ENCODE measurements at places on chromosomes 5 and 9. TPM values are rescaled to one million over a fixed set of nuclear protein-coding genes. Genes with fewer than 3 reads are reported as not detected.

DNA sequence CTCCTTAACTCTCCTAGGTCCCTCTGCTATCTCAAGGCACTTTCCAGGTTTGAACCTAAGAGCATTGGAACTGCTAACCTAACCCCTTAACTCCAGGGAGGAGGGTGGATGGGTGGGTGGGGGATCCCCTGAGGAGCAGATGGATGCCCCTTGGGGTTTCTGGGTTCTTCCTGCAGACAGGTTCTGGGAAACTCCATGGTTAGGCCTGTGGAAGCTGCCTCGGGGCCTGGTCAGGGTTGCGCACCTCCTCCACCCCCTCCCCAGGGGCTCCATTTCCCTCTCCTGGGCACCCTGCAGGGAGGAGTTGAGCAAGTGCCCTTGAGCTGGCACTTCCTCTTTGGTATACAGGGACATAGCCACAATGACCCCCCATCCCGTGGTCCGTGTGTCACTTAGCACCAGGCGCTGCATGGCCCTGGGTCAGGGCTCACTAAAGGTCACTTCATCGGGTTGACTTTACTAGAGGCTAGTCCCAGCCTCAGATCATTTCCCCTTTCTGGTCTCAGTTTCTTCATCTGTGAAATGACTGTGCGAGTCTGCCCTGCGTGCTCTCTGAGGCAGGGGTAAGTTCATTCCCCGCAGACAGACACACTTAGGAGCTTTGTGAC is 16.0 kb downstream of the CXXC5 start:
- DNase-seq: no peak

DNA sequence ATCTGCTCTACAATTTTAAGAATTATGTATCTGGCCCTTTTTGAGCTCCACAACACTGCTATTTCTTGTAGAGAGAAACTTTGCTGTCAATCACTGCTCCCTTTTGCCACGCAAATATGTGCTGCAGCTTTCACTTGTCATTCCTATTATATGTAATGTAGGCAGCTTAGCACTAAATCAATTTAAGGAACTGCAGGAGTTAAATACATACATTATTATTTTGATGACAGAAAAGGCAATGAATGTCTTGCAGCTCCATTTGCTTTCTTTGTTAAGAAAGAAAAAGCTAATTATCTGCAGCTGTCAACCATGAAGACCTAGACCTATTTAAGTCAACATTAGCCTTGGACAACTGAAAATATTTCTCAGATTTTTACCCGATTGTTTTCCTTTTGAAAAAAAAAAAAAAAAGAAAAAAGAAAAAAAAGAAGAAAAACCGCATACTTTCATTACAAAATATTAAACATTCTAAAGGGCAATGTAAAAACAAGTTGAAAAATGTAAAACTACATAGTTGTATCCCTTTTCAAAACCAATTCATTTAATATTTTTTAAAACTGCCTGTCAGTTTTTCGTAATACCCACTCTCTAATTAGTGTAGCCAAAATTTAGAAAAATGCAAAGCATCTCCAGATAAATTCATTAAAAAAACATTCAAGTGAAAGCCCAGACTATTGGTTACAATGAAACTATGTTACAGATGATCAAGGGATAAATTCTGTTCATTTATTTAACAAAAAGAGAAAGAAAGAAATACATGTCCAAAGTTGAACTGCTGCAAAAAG is 57.2 kb downstream of the RFX3 start:
- no peak for DNase-seq

DNA sequence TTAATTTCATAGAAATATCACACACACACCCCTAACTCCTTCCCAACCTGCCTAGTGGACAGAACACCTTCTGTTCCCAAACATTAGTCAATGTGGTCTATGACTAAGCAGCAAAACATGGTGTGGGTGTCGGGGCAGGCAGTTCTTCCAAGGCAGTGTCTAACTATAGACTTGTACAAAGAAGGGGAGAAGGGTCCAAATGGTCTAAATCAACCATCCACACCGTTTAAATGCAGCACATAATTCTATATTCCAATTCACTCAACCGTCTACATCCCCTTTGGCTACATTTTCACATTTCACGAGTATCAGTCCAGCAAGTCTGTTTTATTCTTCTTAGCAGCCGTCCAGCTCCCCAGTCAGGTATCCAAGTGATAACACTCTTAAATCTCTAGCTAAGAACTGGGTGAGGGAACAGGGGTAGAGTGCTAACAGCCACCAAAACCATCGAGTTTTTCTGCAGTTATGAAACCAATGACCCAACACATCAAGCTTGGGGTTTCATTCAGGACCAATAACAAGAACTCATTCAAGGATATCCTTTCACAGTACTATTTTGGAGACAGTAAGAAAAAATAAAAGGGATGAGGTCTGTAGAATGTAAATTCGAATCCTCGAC is 3.3 kb downstream of the ZNF608 start:
- no peak for DNase-seq

DNA sequence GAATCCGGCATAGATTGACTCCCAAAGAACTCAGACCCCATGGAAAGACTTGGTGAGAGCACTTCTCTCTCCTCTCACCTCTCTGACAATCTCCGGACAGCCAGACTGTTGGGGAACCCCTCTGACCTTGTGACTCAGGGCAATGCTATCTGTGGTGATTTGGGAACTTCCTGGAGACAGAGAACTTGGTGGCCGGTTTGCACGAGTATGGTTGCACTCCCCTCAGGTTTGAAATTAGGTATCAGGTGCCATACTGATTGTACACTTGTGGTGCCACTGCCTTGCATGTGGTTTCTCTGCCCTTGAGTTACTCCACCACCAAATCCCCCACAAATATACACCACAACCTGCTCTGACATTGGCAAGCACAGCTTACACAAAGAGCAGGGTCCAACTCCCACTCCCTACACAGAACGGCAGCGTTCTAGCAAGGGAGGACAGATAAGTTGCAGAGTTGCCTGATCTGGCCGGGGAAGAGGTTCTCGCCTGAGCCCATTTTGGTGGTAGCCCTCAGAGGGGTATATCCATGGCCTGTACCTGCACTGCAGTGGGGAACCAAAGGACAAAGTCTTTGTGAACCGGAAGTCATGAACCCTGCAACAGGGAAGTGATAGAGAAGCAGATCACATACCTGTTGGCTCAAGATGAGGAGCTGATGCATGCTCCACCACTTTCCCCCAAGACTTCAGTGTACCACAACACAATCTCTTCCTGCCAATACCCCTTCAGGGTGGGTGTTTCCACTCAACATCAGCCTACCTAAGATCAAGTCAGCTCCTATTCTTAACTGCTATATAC is 255.1 kb downstream of the MCTP1 start:
- no peak for DNase-seq

- no peak for DNase-seq
Observed at GRCh38 chr5:5198815-5199214, 58.7 kb downstream of the ADAMTS16 start.

- no peak for DNase-seq
Observed at GRCh38 chr5:34554641-34555040, 101.5 kb upstream of the RAI14 start.

DNA sequence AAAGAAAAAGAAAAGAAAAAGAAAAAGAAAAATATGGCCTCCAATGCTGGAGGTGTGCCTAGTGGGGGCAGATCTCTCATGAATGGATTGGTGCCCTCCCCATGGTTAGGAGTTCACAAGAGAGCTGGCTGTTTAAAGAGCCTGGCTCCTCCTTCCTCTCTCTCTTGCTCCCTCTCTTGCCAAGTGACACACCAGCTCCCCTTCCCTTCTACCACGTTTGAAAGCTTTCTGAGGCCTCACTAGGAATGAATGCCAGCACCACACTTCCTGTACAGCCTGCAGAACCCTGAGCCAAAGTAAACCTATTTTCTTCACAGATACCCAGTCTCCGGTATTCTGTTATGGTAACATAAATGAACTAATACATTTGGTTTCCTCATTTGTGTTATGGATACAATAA is 14.4 kb upstream of the GALNT10 start:
- no peak for DNase-seq

- DNase-seq: no peak
Observed at GRCh38 chr9:31683116-31683515, 701.3 kb upstream of the ACO1 start.

DNA sequence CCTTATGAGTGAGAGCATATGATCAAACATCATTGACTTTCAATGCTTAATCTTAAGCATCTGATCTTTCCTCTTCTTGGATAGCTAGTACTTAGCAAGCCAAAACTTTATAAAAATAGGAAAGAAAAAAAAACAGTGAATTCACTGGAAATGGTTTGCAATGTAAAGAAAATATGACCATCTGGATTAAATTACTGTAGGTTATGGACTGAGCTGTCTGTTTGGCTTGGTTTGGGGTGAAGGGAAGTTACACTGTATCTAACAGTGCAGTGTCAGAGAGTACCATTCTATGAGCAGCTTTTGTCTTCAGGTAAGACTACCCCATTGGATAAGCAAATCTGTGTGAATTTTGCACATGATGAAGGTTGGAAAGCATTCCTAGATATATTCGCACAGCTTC is 151.4 kb downstream of the TLE1 start:
- DNase-seq: no peak

DNA sequence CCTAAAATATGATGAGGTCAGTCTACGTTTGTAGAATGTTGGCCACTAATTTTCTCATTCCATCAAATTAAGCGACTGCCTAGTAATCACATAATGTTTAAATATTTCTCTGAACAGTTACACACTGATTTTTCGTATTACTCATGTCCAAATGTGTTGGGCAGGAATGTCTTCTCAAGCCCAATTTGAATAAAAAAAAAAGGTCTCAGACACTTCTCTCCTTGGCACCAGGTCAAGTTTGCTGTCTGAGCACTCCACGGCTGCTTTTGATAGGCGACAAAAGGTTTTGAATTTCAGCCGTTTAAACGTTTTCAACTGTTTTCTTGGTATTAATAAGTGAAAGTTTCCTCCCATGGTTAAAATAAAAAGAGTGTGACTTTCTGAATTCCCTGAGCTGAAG is 542.1 kb downstream of the IRX1 start:
- DNase-seq: no peak

- DNase-seq: no peak
Observed at GRCh38 chr5:80198399-80198798, 57.4 kb downstream of the SERINC5 start.

DNA sequence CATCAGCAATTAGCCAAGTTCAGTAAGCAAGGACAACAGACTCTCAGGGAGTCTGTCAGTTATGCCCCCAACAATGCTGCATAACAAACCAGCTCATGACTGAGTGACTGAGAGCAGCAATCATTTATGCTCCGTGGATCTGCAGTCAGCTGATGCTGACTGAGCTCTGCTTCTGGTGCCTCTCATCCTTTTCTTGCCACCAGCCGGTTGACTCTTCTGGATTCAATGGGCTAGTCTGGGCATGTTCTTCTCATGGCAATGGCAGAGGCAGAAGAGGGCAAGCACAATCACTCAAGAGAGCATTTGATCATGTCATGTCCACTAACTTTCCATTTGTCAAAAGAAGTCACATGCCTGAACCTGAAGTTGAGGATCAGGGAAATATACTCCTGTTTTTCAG is 157.0 kb upstream of the NTRK2 start:
- DNase-seq: no peak

GRCh38 chr5:142420561-142421227 is 95.9 kb upstream of the SPRY4 start:
- no peak for DNase-seq

DNA sequence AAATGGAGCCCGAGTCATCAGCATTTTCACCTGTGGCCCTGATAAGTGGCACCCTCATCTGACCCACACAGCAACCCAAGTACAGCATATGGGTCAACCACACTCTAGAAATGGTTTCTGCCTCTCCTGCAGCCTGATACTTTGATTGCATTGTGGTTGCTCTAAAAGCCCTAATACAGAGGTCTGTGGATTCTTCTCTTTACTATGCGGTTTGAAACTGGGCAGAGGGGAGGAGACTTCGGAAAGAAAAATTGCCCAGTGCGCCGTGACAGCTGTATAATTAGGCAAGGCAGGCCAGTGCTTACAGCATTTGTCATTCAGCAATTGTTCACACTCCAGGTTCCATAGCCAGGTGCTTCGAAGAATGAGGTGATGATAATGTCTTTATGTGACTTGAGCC is 361.0 kb downstream of the NFIB start:
- DNase-seq: no peak

DNA sequence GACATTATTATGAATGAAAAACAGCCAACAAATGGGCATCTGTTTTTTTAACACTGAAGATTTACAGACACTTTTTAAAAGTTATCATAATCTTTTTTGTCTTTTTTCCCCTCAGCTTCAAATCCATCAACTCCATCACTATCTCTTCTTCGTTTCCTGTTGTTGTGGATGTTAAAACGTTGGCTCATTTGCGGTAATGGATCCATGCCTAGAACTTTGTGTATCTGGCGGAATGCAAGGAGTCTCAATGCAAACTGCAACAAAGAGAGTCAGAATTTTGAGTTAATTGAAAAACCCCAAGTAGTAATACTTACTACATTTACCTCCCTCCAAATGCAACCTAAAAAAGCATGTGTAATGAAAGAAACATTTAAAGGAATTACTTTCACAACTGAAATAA is 42.9 kb upstream of the MTMR12 start:
- no peak for DNase-seq

DNA sequence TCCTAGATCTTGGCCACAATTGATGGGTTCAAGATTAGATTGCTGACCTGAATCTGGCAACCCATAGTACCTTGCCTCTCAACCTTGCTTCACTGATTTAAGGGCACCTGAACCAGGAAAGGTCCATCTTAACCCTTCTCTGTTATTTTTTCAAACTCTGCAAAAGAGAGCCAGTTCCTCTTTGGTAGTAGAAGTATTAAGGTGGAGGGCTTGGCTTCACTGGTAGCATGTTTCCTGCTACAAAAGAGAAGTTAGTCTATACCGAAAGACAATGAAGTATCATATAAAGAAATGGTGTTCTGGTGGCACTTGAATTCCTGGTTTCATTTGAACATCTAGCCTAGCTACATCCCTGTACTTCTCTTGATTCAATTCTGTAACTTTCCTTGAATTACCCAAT is 8.5 kb downstream of the ALG2 start:
- DNase-seq: no peak

GRCh38 chr9:127853312-127854183 is 910 bp downstream of the ENG start:
- no peak for DNase-seq

DNA sequence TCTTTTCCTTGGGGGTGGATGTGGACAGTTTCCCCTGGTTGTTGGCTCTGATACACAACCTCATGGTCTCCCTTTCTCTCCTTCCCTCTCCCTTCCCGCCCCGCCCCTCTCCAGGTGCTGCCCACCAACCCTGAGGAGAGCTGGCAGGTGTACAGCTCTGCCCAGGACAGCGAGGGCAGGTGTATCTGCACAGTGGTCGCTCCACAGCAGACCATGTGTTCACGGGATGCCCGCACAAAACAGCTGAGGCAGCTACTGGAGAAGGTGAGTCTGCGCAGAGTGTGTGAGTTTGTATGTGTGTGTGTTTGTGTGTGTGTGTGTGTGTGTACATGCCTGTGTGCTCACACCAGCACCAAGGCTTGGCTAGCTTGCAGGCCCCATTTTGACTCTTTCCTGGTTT is 2.6 kb downstream of the OLFM1 start:
- no peak for DNase-seq

- no peak for DNase-seq
Observed at GRCh38 chr9:72665421-72665820, 144.0 kb downstream of the TMC1 start.

The PCDHGB5 gene
- 17.5 TPM for total RNA-seq

The SLC6A19 gene
- 0.06 TPM for total RNA-seq

The SKIC3 gene
- 93.4 TPM for total RNA-seq

The MYOT gene
- 8.3 TPM for total RNA-seq

The PCDHGA12 gene
- total RNA-seq: 10.7 TPM

The NFIL3 gene
- total RNA-seq: 12.0 TPM
